ENCODE measurements at places on chromosomes 6 and 20.

GRCh38 chr6:105775095-105775494, 311.0 kb upstream of the PRDM1 start:
- no peak for DNase-seq

DNA sequence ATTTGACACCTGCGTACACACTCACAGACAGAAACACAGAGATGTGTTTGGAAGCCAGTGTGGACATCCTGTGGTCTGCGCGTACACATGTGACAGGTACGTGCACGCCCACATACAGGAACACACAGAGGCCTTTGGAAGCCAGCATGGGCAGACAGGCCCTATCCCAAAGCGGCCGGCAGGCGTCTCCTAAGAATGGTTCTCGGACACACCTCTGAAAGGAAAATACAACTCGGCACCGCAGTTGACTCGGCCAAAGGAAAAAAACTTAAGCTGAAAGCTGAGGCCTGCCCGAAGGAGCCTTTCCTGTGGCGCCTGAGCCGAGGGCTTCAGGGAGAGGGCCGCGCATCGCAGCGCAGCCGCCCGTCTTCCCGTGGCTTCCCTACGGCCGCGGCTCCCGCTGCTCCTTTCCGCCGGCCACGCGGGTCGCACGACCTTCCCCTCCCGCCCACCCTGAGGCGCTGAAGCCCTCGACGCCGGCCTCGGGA, 1.4 kb upstream of the CEP43 start:
- DNase-seq = peak; percentile 31

DNA sequence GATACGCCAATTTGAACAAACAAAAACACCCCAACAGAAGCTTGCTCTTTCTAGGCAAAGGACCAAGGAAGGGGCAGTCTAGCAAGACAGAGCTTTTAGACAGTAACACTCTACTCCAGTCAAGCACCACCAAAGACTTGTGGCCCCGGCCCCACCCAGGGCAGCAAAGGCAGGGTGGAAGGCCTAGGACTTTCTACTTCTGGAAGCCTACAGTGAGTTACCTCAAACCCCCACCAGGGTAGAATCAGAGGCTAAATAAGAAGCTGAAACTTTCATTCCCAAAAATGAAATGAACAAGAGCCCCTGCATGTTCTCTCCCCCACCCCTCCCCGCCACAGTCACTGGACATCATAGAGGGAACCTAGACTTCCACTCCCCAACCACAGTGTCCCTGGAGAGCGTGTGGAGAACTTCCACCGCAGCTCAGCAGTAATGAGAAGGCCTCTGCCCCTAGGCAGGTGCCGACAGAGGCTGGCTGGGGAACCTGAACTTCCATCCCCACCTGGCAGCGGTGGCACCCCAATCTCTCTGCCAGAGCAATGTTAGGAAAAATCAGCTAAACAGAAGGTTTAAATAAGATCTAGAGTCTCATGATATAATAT, 40.0 kb downstream of the KATNA1 start:
- DNase-seq = no peak

DNA sequence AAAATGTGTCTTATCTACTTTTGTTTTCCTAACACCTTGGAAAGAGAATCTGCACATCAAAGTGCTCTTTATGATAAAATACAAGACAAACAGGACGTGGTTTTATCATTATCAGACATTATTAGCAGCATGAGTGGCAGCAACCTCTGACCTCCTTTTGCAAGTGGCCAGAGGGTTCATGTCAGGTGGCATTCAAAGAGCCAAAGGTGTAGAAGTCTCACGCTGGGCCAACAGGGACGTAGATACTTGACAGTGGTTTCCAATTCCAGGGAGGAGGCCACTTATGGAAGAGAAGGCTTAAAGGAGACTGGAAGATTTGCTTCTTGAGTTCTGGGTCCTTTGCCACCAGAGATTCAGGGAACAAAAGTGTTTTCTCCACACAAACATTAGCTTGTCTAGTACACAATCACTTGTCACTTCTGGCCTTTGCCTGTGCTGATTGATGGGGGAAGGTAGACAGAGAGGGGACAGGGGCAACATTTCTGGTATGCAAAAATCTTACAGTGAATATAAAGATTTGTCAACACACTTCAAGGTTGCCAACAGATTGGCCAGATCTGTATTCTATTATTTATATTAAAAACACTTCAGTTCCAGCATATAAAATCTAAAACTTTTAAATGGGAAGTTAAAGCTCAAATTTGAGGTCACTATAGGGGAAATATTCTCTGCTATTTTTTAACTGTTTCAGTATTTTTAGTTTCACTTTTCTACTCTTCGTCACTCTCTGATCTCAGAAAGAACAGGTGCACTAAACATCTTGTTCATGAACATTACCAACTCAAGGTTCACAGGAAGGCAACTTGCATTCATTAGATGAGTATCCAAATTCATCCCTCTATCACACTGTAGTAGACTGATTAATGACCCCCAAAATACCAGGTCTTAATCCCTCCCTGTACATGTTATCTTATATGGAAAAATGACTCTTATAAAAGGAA, 52.1 kb upstream of the FBXO30 start:
- DNase-seq = no peak

GRCh38 chr6:41921712-41921998, 356 bp downstream of the BYSL start:
- no peak for DNase-seq

- DNase-seq = no peak
These were observed 387.8 kb downstream of the BMP2 start for GRCh38 chr20:7155282-7155681.

DNA sequence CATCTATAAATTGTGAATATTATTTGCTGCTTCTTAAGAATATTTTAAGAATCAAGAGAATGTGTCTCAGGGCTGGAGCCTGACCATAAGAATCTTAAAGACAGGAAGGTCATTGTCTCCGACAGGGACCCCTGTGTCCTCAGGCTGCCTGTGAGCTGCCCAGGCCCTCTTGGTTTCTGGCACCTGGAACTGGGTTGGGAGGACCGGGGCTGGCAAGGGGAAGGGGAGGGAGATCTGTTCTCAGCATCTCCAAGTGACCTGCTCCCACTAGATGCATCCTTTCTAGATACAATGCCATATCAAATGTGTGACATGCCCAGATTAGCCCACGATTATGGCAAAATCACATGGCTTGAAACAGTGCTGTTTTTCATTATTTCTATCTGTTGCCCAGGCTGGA, 110.5 kb downstream of the SCML4 start:
- no peak for DNase-seq

DNA sequence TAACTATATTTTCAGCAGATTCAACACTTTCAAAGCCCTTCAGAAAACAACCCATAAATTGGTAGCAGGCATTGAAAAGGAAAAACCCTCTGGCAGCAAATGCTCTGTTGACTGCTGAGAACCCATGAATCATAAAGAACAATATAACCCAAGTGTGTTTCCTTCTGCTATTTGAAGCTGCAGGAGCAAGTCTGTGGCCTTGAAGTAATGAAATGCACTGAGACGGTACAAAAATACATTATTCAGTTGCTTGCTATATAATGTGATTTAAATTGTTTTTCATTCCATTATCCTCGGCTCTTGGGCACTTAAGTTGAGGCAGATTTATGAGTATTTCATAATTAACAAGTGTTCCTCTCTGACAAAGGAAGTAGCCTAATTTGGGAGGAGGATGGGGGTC, 40.6 kb upstream of the SAMD5 start:
- DNase-seq = no peak

- DNase-seq = no peak
These were observed 123.4 kb downstream of the C6orf118 start for GRCh38 chr6:165186041-165186440.

GRCh38 chr6:32131439-32131948, 1.4 kb upstream of the FKBPL start:
- no peak for DNase-seq

GRCh38 chr20:39702701-39703349, 740.7 kb downstream of the DHX35 start:
- DNase-seq = no peak

GRCh38 chr6:62441182-62441581, 155.2 kb upstream of the KHDRBS2 start:
- DNase-seq = no peak

DNA sequence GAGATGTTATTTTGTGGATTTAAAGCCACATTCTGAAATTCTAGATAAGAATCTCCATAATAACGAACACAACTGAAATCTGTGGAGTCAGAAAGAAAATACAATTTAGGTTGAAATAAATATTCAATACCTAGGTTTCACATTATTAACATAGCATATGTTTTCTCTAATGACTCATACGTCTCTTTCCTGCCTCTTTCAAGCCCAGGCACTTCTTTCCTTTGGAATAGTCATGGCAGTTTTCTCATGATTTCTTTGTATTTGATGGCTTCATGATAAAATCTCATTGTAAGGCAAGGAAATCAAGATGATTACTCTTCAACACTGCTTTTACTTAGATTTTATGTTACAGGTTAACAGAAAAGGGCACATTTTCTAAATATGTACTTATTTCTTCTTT, 803.7 kb downstream of the PHF3 start:
- no peak for DNase-seq

DNA sequence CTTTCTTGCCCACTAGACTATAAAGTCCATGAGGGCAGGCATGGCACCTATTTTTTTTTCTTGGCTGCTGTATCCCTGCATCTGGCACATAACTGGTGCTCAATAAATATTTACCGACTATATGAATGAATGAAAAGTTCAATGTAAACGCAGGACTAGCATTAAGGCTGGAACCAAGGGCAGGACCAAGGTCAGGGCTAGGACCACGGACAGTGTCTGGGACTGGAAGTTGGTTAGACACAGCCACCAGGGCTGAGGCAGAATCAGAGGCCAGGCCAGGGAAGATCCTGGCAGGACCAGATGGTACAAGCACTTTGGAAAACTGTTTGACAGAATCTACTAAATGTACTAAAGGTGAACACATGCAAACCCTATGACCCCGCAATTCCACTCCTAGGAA, 3.7 kb downstream of the TNXB start:
- DNase-seq = no peak

DNA sequence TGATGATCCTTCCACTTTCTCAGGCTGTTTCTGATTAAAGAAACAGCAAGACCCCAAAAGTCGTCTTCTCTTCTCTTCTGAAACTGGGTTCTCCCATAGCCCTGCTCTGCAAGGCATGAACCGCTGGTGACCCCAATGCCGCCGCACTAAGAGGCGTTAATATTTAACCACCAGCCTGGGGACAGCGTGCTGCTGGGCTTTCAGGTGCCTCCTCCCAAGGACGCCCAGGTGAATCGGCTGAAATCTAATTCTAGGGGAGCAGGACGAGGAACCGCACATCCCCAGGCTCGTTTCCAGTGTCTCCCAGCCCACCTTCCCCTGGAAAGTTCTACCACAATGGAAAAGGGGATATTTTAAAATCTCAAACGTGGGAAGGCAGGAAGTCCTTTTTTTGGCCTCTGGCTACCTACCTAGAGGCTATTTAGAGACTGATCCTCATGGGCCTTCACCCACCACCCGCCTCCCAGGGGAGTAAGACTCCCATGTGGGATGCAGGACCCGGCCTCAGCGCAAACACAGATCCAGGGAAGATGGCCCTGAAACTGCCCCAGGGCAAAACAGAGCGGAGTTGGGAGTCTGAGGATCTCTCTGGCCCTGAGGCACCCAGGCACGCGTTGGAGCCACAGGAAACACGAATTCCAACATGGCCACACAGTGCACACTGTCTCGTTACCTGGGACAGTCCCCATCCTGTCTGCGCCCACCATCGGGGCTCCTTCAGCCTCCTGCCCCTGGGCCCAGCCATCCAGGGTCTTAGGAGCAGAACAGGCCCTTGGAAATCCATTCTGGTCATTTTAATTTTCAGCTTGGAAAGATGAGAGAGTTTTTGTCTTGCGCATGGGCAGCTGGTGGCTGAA, 56.2 kb downstream of the BMP7 start:
- DNase-seq = no peak

DNA sequence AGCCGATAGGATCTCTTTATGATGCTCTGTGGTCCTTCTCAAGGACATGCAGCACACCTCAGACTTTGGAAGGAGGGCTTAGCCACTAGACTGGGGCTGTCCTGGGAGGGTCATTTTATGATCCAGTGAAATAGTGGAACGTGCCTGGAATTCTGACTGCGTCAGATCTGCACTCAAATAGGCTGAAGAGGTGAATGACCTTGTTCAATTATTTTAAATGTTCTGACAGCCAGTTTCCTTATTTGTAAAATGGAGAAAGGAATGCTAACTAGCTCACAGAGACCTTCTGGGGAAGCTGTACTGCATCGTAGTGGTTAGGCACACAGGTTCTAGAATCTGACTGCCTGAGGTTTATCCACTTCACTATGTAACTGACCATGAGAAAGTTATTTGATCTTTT, 587.5 kb downstream of the MAFB start:
- no peak for DNase-seq

GRCh38 chr6:45369870-45370269, 7.9 kb downstream of the SUPT3H start:
- DNase-seq = no peak

- DNase-seq = no peak
These were observed 57.2 kb downstream of the TBX18 start for GRCh38 chr6:84707171-84707570.

DNA sequence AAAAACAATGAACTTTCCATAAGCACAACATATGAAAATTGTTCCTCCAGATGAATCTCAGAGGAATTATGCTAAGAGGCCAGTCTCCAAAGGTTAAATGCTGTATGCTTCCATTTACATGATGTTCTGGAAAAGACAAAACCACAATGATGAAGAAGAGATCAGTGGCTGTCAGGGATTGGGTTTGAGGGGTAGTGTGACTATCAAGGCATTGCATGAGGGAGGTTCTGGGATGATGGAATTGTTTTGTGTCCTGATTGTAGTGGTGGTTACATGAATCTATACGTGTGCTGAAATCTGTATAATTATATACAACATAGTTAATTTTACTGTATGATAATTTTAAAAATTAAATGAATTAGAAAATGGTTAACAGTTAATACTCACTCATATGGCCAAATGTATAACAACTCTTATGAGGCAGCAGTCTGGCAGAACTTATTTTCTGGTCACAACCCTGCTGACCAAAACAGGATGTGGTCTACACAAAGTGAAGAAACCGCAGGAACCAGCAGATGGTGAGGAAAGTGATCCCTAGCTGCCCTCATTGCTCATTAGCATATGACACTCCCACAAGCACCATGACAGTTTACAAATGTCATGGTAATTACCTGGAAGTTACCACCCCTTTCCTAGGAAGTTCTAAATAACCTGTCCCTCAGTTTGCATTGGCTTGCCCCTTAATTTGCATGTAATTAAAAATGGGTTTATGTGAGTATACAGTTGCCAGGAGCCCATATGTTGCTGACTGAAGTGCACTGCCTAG, 31.9 kb downstream of the NSFL1C start:
- DNase-seq = peak; percentile 52

GRCh38 chr6:39196673-39197091, 32.6 kb downstream of the KCNK5 start:
- no peak for DNase-seq

- DNase-seq = no peak
These were observed 458.6 kb downstream of the EPM2A start for GRCh38 chr6:145276756-145277155.

DNA sequence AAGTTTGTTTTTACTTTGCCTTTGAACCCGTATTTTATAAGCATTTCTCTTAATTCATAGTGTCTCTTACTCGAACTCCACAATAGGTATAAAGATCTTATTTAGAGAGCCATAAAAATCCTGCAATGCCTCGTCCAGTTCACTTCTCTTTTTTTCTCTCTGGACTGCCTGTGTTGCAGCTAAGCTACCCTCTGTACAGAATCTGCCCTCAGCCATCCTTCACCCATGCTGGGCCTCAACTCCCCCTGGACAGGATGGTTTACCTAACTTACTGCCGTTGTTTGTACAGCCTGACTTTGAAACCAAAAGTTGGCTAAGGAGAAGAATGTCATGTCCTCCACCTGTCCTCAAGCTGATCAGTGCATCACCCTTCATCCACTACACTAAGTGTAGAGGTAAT, 10.4 kb downstream of the QRSL1 start:
- DNase-seq = no peak

GRCh38 chr6:12947967-12948366, 231.4 kb downstream of the PHACTR1 start:
- DNase-seq = no peak
